ENCODE measurements at places on chromosomes 6 and 20.

DNA sequence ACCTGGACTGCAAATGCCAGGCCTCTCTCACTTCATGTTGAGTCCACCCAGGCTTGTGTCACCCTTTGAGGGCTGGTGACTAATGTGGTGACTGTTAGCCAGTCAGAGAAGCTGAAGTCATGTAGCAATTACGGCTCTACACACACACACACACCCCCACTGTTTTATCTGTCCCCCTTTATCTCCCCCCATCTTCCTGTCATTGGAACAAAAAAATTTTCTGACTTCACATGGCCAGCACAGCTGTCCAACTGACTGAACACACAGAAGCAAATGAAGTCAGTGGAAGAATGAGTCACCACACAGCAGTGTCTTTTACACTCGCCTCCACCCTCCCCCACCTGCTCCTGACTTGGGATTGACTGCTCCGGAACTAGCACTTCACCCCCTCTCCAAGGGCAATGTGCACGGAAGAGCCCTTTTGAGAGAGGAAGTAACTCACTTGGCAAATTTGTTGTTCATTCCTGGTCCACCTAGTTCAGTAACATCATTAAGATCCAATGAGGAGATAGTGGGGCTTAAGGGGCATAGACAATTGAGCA, 198.0 kb downstream of the RNF144B start:
- DNase-seq = no peak

- no peak for DNase-seq
Measured at GRCh38 chr6:128389820-128390534, 130.4 kb downstream of the PTPRK start.

- no peak for DNase-seq
Measured at GRCh38 chr20:53822534-53822933, 228.9 kb upstream of the ZNF217 start.

DNA sequence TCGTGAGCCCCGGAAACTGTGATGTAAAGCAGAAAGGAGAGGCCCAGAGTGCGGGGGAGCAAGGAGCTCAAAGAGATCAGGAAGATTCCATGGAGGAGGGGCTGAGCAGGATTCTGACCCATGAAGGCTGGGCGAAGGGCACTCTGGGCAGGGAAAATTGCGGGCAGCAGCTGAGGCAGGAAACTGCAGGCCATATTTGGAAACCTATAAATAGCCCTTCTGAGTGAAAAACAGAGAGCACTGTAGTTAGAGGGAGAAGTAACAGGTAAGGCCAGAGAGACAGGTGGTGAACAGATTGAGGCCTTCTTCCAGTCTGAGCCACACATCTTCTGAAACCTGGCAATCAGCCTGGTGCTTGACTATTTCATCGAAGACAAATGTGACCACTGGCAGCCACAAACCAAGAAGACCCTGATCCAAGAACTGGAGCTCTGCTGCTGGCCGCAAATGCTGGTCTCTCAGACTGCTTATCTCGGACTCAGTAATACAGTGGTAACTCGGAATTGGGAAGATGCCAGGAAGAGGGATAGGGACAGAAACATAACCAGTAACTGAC, 14.1 kb upstream of the BEND3 start:
- no peak for DNase-seq

DNA sequence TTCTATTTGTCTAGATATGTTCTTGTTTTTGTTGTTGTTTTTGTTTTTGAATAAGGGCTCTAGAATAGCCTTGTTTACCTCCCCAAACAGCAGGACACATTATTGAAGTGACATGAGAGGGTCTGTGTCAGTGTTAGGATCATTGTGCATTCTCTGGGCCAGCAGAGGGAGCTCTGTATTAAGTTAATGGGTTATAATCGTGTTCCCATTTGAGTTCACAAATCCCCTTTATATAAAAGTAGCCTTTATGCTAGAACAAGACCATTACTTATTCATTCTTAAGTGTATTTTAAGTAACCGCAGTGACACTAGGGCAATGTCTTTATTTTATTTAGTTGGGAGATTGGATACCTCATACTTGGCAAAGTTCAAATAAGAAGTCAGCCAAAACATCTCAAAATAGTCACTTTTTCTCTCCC, 44.8 kb downstream of the STK4 start:
- DNase-seq = peak; percentile 57

DNA sequence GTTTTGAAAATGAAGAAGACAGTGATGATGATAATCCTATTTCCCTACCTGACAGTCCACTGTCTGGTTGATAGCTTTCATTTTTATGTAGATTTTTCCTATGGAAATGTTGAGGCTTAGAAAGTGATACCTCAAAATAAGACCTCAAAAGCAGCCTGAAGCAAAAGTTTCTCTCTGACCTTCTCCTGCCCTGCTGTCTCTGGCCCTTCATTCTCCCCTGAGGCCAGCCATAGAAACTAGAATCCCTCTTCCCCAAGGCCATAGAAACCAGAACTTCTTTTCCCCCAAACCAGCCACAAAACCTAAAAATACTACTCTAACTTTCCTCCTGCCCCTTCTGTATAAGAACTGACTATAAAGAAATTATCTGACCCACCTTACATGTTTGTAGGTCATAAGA, 52.6 kb upstream of the GCM1 start:
- DNase-seq = no peak

DNA sequence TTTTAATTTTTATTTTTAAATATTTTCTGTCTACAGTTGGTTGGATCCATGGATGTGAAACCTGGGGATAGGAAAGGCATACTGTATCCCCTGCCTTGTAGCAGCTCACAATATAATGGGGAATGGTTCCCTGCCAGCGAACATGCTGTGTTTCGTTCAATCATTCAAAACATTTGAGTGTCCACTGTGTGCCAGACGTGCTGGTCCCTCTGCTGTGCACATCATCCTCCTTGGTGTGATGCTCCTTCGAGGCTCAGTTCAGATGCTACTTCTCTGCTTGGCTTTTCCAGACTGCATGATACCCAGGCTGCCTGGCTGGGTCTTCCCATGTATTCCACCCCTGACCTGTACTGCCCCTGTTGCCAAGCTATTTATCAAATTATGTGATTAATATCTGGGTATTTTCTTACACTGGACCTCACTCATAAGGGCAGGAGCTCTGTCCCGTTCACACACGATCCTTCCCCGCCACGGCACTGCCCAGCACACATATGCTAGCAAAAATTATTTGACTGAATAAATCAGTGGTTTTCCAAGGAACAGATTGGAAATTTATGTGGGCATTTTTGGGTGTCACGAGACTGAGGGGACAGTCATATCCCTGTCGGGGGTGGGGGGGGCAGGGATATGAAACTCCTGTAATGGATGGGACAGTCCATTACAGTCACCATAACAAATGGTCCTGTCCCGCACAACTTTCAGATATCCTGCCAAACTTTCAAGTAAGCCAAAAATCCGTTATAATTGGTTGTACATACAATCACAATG, 4.9 kb downstream of the SDCBP2 start:
- no peak for DNase-seq

DNA sequence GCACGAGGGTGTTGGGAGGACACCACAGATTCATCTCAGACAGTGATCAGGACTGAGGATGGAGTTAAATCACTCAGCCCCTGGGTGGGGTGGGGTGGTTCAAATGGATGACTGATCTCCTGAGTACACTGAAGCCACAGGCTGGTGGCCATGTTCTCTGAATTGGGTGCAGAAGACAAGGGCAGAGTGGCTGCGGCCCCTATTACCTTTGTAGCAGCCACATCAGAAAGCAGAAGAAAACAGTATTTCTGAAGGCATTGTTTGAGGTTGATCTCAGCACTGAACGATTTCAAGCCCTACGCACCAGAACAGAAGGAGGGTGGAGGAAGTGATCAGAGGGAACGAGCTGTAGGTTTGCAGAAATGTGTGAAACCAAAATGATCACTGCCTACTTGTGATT, 71.6 kb downstream of the SH3BGRL2 start:
- peak; percentile 22 for DNase-seq

- DNase-seq = no peak
Measured at GRCh38 chr6:158559338-158559894, 475 bp upstream of the TMEM181 start.

- no peak for DNase-seq
Measured at GRCh38 chr6:131744432-131745287, 33.8 kb upstream of the CTAGE9 start.

DNA sequence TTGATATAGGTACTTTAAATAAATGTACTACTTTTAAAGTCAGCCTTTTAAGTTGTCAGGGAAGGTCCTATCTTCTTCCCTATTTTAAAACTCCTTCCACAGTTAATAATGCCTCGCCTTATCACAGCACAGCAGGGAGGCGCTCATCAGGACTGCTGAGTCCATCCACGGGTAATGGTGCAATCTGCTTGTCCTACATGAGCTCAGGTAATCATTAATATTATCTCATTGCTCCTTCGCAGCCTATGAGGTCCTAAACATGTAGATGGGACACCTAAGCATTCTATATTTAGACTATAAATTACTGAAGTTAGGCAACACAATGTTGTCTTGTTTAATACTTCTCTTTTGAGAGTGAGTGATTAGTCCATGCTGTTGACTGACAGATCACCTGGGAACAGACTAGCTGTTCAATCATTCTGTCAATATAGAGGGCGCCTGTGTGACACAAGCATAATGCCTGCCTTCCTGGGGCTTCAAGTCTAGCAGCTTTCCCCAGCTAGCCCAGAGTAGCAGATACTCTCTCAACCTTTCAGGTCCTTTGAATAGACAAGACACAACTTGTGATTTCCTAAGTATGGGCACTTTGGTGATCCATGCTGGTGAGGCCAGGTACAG, 91.0 kb downstream of the FYN start:
- no peak for DNase-seq

GRCh38 chr20:5807431-5807830, 57.2 kb downstream of the SHLD1 start:
- no peak for DNase-seq

- no peak for DNase-seq
Measured at GRCh38 chr6:89273816-89274215, 41.3 kb downstream of the GABRR2 start.

DNA sequence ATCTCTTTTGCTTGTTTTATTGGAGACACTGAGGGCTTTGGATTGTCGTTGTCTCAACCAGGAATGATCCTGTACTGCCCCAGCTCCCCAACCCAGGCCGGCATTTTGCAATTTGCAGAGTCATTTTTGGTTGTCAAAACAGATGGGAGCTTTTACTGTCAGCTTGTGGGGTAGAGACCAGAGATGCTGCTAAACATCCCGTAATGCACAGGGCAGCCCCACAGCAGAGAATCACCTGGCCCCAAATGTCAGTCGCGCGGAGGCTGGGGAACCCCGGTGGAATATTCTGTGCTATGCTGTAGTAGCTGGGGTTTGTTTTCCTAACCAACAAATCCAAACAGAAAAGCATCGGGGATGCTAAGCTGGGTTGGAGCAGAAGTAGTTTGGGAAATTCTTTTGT, 99.7 kb downstream of the TSHZ2 start:
- DNase-seq = peak; percentile 37

GRCh38 chr6:43250992-43251373, 7.7 kb downstream of the TTBK1 start:
- peak; percentile 25 for DNase-seq

GRCh38 chr6:166618251-166618650, 8.8 kb downstream of the RPS6KA2 start:
- DNase-seq = no peak

- no peak for DNase-seq
Measured at GRCh38 chr6:35036059-35036827, 104.9 kb downstream of the TCP11 start.

GRCh38 chr20:23152902-23153301, 66.8 kb upstream of the CD93 start:
- no peak for DNase-seq

DNA sequence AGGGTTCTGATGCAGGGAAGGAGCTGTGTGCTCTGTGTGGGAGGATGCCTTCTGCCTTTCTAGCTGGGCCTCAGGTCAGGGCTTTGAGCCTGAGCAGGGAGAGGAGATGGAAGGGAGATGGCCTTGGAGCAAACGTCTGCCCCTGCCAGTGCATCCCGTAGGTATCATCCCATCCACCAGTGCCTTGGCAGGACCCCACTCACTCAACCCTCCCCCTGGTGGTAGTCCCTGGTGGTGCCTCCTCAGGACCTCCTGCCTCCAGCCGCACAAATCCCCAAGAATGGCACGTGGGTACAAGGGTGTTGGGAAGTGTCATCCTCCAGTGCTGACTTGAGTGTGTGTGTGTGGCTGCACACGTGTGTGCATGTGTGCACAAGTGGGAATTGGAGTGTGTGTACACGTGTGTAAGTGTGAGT, 23.1 kb upstream of the MICB start:
- peak; percentile 49 for DNase-seq

- DNase-seq = no peak
Measured at GRCh38 chr6:38676236-38676973, 26.5 kb downstream of the GLO1 start.

GRCh38 chr20:13788167-13788834, 3.5 kb downstream of the NDUFAF5 start:
- peak; percentile 44 for DNase-seq
